Osteocyte (in vitro differentiated cells): ENCODE measurements at places on chromosomes 5 and 9. TPM values are rescaled to one million over a fixed set of nuclear protein-coding genes. Genes with fewer than 3 reads are reported as not detected.

PHF24 gene
- not detected in 2 replicates for total RNA-seq

C5orf47 gene
- not detected in 2 replicates for total RNA-seq

DNA sequence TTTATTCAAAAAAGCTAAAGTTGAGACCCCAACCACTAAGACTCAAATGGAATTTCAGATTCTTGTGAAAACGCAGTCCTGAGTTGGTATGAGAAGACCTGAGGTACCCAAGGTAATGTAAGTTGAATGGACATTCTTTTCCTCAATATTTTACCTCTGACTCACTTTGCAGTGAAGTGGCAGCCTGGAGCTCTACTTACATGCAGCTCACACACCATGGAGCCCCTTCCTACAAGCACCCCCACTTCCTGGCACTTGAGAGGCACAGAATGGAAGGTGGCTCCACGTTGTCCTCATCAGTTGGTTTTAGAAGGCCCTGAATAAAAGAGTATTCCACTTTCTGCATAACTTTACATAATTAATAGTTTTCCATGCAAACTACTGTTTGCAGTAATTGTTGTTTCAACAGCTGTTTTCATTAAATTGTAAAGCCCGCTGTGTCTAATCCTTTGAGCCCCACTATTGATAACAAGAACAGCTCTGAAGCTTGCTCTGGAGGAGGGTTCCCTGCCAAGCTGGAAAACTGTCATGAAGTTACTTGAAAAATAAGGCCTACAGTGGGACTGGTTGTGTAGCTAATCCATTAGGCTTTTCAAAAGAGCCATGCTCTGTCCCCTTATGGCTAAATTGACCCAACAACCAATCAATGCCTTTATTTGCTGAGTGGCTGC lies 102.2 kb upstream of the SPATA31D4 start:
- no peaks in the 10 kb centered on the region for H3K27me3 ChIP-seq
- H3K36me3 ChIP-seq, result no peaks in the 10 kb centered on the region
- H3K4me1 ChIP-seq, result peaks cover 25% of the 10 kb centered on the region
- DNase-seq, result no peak
- H3K4me3 ChIP-seq, result no peak overlapping the region

- no peaks in the 10 kb centered on the region for H3K27me3 ChIP-seq
- H3K27ac ChIP-seq, result no peak overlapping the region
- peaks cover 24% of the 10 kb centered on the region for H3K4me1 ChIP-seq
- H3K36me3 ChIP-seq, result peaks cover 2% of the 10 kb centered on the region
Observed at GRCh38 chr9:16071400-16071799, 518.6 kb downstream of the CCDC171 start.

ZNF608 gene
- total RNA-seq, result 64.4 and 65.6 TPM in 2 replicates

DNA sequence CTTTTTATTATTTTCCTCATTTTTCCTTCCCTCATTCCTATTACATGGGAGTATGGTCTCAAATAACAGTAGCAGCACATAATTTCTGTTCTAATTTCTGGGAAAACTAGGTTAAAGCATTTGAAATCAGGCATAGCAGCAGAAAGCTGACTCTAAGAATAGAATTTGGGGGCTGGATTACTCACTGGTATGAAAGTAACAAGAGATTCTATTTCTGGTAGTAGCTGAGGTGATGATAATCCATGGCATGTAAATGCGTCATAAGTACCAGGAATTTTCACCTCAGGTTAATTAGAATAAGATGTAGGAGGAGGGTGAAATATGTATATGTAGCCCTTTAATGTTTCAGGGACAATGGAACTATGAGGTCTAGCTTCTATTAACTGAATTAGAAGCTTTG lies 662.0 kb downstream of the PTPRD start:
- no peak for DNase-seq
- H3K27me3 ChIP-seq, result no peaks in the 10 kb centered on the region
- no peaks in the 10 kb centered on the region for H3K36me3 ChIP-seq
- H3K27ac ChIP-seq, result no peak overlapping the region

- no peak for DNase-seq
- peaks cover 4% of the 10 kb centered on the region for H3K27me3 ChIP-seq
- no peaks in the 10 kb centered on the region for H3K36me3 ChIP-seq
- no peak overlapping the region for H3K27ac ChIP-seq
- no peaks in the 10 kb centered on the region for H3K4me1 ChIP-seq
- H3K4me3 ChIP-seq, result no peak overlapping the region
Observed at GRCh38 chr5:124264499-124264898, 481.9 kb downstream of the ZNF608 start.
